ENCODE measurements at places on chromosomes 4 and X.
A peak's percentile ranks its signal among the peaks of the same experiment; 100 is the strongest.

GRCh38 chr4:143384381-143384994, 47.8 kb downstream of the GAB1 start:
- no peak for DNase-seq

DNA sequence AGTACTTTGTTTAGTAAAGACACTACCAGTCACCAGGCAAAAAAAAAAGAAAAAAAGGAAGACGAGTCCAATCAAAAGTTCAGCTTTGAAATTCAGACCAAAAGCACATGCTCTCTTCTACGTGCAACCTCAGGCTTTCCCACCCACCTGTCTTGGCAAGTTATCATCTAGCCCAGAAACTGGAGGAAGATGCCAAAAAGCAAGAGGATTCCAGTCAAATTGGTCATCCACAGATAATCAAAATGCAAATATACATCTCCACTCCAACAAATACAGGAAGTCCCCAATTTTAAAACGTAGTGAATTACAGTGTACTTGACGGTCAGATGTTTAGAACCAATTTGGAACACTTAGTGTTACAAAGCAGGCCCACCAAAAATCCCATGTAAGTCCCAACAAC, 96.5 kb downstream of the PALLD start:
- DNase-seq: no peak

DNA sequence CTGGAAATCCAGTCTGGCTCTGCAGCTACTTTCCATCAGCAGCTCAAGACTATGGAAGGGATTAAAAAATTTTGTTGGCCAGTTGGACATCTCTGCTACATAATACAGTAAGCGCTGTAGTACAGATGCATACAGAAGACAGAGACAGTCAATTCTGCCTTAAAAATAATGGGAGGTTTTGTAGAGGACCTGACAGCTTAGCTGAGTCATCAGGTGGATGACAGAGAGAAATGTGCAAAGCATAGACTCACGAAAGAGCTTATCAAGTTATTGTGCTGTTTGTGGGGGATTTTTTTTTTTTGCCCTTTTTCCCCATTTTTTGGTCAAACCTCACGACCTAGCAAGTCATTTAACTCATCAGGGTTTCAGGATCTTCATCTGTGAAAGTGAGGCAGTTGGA, 149.0 kb upstream of the SCML1 start:
- DNase-seq: no peak

DNA sequence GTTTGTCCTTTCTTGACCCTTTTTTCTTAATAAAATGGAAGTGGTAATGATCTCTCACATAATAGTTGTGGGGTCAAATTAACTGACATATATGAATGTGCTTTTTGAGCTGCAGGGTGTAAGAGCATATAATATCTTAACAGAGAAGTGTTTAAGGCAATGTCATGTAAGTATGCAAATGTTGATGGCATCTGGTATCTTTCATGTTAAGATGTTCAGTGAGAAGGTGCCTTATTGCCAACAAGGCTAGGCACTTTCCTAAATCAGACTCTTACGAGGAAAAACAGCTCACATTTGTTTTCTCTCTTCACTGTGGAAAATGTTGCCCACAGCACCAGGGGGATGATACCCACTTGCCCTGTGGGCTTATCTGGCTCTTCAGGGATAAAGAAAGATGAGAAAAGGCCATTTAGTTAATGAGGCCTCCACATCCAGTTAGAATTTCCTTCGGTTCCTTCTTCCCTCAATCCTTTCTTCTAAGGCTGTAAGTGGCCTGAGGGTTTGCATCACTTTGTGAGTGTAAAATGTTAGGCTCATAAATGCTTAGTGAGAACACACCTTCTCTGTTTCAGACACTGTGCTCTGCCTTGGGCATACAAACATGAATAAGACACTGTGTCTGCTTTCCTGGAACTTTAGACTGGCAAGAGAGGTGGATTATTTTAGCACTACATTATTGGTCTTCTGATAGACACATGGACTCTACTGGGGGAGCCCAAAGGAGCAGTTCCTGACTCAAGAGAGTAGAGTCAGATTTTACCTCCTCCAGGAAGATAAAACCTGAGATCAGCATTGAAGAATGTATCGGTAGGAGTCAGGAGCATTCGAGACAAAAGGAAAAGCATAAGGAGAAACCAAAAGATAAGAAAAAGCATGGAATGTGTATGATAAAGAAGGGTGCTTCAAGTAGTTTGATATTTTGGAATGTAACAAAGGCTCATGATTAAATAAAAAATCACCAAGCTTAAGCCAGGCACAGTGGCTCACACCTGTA, 135.5 kb downstream of the SOWAHB start:
- no peak for DNase-seq

DNA sequence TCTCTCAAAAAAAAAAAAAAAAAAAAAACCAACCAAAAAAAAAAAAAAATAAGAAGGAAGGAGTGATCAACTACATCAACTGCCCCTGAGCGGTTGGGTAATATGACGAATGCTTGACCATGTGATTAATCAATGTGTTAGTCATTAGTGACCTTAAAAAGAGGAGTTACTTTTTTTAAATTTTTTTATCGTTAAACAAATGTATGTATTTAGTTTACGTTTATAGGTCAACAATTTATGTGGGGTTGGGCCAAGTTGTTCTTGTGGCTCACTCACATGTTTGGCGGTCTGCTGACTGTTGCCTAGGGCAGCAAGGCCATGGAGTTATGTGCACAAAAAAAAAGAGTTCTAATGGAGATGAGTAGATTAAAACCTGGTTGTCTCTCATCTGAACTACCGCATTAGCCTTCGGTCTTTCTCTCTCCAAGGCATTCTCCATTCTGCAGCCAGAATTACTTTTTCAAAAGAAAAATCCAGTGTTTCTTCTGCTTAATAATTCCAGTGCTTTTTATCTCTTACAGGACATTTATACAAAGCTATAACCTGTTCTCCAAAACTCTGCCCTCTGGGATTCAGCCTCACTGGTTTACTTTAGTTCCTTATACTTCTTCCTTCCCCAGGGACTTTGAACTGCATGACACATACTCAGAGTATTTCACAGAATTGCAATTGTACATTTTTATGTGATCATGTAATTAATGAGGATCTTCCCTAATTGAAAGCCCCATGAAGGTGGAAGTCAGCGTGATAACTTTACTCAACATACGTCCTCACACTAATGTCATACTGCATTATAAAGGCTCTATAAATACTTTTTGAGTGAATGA, 505.5 kb downstream of the ANKRD50 start:
- peak; percentile 12 for DNase-seq

DNA sequence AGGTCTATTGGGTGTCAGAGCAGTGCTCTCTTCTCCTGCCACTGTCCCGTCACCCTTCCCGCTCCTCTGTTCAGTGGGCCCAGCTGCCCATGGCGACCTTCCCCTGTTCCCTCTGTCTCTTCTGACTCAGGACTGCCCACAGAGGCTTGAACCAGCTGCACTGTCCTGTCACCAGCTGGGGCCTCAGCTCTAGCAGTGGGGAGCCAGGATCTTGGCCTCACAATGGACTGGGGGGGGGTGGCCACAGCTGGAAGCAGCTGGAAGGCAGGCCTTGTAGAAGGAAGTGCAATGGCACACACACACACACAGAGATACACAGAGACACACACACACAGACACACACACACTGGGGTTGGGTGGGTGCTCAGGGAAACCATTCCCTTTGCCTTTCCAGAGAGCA, 114.0 kb upstream of the PJA1 start:
- DNase-seq: no peak

DNA sequence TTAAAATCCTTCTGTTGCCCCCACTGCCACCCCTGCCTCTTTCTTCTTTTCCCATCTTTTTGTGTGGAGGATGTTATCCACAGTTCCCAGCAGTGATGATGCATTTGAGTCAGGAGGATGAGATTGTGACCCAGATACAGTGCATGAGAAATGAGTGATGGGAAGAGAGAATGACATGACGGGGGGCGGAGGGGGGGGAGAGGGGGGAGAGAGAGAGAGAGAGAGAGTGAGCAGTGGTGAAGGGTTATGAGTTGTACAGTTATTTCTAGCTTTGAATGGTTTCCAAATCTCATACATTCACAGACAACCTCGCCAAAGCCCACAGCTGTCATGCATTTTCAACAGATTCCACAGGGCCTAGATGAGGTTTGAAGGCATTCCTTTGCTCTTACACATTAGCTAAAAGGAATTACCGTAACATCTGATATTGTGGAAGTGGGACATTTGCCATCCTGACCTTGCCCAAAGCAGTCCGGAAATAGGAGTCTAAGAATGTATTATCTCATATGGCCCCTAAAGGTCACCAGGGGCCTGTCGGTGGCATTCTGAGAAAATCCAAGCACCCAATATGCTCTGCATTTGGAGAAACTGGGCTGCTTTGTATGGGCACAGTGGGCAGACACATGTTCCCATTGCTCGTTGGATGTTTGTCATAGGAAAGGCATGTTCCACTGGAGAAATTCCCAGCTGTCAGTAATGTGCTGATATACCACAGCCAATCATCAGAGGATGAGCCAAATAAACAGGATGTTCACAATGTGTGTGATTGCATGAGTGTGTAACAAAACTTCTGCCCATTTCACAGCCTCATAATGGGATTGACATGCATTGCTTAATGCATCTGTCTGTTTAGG, 435.8 kb downstream of the SPRY1 start:
- DNase-seq: peak; percentile 3

DNA sequence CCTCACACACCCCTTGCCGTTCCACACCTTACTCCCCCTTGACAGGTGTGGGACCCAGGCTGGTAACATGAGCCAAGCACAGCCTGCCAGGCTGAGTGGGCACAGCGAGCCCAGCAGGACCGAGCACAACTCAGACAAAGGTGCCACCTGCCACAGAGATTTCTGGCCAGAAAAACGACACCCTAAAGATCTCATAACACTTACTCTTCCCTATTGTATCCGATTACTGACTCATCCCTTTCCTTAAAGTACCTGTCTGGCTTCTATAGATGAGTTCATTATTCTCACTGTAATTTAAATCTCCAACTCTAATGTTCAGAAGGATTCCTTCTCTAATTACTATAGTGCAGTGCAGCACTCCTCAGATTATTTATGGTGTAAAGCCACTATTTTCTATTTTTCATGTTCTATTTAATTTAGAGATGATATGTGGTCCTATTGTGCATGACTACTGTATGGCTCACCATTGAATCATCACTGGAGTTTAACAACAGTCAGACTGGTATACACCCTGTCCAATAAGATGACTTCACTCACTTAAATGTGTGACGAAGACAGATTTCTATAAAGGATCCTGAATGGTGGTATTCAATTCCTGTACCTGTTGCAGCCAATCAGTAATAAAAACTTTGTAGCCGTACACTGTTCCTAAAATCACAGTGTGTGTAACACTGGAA, 7.6 kb upstream of the SYTL5 start:
- no peak for DNase-seq

GRCh38 chr4:8917321-8917811, 45.7 kb upstream of the HMX1 start:
- no peak for DNase-seq

GRCh38 chrX:65136424-65136823, 160.2 kb upstream of the ZC4H2 start:
- DNase-seq: no peak

DNA sequence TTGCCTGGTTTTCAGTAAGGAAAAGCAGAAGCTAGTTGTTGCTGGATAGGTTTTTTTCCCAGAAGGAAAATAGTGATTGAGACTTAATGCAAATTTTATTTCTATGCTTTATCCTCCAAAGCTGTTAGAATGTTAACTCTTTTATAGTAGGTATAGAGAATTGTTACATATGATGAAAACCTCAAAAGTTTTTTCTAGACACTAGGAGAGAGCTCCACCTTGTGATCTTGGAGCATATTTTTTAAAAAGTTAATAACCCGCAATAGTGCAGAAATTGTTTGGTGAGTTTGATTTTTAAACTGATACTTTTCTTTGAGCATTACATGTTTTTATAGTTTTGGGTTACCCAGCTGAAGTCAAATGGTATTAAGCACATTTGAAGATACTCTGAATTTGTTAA, 56.5 kb downstream of the STAG2 start:
- no peak for DNase-seq

- DNase-seq: no peak
These were observed 849.7 kb upstream of the GRID2 start for GRCh38 chr4:91454111-91454510.

DNA sequence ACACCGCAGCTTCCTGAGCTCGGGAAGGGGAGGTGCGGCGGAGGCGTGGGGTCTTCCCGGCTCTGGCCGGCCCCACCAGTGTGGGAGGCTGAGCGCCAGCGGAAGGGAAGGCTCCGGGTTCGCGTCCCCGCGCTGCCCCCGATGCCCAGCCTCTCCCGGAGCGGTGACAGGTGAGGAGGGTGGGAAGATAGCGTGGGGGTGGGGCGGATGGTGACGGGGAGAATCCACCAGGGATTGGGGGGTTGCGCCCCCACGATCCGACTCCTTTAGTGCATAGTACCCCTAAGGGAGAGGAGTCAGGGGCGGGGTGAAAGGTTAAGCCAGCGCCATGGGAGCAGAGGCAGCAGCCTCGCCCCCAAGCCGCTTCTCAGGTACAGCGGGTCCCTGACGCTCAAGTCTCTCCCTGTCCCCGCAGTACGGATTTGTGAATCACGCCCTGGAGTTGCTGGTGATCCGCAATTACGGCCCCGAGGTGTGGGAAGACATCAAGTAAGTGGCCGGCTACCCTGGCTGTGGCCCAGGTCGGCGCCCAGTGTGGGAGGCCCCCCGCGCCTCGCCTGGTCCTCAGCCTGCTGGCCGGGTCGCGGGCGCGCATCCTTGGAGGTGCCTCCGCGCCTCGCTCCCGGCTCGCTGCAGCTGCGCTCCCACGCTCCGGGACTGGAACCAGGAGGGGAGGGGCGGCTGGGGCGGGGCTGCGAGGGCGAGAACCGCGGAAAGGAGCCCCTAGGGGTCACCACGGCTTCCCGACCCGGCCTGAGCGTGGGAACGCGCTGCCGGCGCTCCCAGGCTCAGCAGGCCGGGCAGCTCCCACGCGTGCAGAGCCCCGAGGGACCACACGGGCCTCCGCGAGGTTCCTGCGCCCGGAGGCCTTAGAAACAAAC, 791 bp downstream of the GUCY1B1 start:
- DNase-seq: peak; percentile 70

DNA sequence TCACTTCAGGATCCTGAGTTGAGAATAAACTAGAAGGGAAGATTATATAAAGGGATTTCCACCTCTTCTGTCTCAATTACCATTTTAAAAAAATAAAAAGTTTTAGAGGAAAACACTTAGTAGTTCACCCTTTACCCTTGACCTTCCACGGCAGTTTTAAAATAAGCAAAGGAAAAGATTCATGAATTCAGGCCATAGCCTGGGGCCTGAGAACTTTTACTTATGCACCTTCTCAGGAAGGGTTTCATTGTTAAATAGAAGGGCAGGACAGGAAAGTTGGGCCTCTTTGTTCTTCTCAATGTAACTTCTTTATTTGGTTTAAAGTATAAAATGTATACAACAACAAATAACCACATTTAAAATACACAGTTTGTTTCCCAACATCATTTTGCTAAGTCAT, 54.9 kb downstream of the PKD2 start:
- no peak for DNase-seq

DNA sequence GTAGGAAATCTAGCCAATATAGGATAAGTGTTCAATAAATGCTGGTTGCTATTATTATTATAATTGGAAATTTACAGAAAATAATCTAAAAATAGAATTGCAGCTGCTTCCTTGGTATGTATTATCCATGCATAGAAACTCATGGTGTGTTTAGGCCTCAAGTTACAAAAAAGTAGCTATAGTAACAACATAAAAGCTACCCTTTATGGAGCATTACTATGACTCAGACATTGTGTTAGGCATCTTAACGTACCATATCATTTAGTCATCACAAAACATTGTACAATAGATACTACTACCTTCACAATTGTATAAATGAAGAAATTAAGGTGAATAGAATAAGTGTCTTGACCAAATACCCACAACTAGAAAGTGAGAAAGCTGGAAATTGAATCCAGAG, 126.9 kb upstream of the NRK start:
- DNase-seq: no peak

- no peak for DNase-seq
These were observed 35.0 kb upstream of the MAML3 start for GRCh38 chr4:140188975-140189374.

GRCh38 chr4:95572304-95572991, 23.7 kb upstream of the UNC5C start:
- DNase-seq: peak; percentile 34

Measured in pancreas (tissue), 10 donors.